ENCODE measurements at places on chromosomes 1 and 21.

- DNase-seq: no peak
Measured at GRCh38 chr1:28058168-28058567, 30.2 kb downstream of the EYA3 start.

DNA sequence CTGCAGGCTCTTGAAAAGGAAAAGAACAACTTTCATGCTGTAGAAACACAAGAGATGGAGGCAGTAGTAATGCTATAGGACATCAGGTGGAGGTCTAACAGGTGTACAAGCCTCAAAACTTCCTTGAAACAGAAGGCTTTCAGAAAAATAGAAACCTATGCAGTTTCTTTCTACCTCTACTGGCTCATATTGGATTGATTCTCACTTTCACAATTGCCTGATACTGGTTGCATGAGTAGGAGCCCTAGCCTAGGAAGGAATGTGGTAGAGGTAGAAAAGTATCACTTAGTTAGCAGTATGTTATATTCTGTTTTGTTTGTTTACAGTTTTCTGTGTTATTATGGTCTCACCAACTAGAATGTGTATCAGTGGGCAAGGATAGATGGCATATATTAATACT lies 175.4 kb upstream of the GORAB start:
- DNase-seq: no peak

DNA sequence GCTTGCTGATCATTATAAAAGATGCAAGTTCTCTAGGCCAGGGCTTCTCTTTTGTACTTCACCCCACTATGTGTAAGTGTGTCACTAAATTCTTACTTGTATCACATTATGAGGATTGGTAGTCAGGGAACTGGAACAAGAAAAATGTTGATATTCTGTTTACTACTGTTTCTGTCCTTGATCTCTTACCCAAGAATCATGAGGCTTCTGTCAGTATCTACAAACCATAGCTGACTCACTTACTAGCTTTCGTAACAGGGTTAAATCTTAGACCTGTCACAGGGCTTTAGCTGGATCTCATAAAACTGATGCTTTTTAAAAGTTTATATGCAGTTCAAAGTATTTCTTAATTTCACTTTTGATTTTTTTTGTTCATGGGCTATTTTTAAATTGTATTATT lies 681.2 kb downstream of the PLPP3 start:
- no peak for DNase-seq

- DNase-seq: no peak
Measured at GRCh38 chr1:4394366-4394765, 260.0 kb upstream of the AJAP1 start.

DNA sequence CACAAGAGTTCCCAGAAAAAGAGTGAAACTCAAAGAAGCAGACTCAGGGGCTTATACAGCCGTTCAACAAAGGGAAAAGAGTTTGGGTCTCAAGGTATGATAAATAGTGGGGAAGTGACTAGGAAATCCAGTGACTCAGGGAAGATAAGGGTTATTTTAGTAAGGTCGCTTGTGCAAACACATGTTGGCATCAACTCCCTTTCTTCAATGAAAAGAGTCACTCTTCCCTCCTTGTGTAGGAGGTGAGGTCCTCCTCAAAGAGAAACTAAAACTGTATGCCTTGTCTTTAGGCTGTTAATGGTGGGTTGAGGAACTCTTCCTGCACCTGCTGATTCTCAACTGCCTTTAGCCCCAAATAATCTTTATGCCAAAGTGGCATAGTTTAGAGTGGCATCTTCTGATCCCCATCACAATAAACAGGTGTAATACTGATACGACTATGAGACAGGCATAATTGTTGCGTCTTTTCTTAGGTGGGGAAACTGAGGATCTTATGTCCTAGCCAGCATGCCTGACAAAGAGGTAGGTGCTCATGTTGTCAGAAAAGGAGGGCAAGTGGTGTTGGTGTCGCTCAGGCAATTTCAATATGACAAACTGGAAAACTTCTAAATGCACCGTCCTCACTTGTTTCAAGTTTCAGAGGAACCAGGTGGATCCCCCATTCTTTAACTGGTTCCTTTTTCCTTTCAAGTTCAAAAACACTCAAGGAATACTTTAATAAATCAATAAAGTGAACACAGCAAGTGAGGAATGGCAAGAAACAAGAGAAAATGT lies 294.1 kb upstream of the RUNX1 start:
- DNase-seq: no peak

DNA sequence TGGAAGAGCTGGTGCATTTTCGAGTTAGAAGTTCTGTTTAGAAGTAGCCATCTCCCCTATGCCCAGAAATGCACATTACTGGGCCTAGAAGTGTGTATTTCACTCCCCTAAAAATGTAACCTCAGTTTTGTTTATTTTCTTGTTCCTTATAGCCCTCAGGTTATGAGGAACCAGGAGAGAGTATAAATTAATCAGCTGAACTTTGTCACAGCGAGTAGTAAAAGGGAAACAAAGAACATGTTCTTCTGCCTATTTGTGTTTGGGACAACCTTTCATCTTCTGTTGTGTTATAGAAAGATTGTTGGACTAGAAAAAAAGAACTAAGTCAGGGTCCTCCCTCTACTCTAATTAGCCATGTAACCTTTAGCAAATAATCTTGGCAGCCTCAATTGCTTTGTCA lies 160.5 kb upstream of the PDE4B start:
- no peak for DNase-seq

DNA sequence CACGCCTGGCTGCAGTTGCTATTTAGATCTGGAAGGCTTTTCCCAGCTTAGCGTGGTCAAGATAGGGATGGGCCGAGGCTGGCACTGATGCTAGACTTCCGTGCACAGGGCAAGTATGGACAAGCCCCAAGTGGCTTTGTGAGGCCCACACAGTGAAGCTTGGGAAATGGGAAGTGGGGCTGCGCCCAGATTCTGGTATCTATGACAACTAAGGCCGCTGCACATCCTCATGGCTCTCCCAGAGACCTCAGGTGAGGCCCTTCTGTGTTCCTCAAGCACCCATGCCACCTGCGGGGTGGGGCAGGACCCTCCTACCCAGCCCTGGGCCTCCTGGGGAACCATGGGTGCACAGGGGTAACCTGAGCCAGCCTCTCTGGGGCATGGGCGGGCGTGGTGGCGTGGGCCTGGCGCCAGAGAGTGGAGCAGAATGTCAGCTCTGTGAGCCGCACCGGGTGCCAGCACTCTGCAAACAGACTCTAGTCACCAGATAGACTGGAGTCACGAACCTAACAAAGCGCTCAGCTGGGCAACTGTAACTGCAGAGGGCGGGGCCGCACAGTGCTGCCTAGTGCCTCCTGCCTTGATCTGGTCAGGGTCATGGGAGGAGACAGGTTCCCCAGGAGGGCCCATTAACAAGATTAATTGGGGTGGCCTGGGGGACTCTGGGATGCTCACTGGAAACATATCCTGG lies 46.4 kb downstream of the ELF3 start:
- no peak for DNase-seq

DNA sequence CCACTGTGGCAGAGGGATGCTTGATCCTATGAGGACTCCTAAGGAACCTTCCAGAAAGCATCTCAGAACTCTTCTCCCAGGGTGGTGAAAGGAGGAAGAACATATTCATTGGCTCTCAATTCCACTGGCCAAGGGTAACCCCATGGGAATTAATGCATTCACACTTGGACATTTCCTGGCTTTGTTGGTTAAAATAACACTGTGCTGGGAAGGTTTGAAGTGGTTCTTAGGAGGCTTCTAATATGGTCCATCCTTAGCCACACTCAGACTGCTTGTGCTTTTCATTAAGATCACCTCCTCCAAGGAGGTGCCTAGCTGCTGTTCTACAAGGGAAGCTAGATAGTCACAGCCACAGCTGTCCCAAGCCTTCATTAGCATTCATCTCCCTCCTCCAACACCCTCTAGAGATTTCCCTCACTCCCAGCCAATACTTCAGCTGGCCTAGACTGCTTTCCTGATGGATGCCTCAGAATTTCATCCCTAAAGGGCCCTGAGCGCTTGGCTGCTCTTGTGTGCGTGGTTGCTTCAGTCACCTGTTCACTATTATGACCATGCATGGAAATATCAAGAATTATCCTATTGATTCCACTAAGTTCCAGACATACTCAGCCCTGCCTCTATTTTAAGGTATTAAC lies 544.4 kb downstream of the PLPP3 start:
- no peak for DNase-seq

GRCh38 chr1:56216218-56216617 lies 363.1 kb downstream of the PLPP3 start:
- DNase-seq: no peak

DNA sequence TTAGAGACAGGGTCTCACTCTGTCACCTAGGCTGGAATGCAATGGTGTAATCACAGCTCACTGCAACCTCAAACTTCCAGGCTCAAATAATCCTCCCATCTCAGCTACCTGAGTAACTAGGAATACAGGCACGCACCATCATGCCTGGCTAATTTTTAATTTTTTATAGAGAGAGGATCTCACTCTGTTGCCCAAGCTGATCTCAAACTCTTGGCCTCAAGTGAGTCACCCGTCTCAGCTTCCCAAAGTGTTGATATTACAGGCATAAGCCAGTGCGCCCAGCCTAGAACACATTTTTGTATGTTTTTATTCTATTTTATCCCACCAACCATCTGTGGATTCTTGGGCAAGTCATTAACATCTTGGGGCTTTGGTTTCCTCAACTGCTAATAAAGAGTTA lies 100.5 kb downstream of the AK5 start:
- no peak for DNase-seq

- DNase-seq: no peak
Measured at GRCh38 chr1:31099293-31100032, 33.9 kb upstream of the PUM1 start.

- no peak for DNase-seq
Measured at GRCh38 chr1:238406098-238406860, 515.6 kb upstream of the ZP4 start.

- no peak for DNase-seq
Measured at GRCh38 chr1:94799206-94799605, 21.0 kb upstream of the SLC44A3 start.

GRCh38 chr1:39141925-39142324 lies 62.6 kb upstream of the MACF1 start:
- DNase-seq: no peak

- DNase-seq: no peak
Measured at GRCh38 chr1:74396462-74396861, 115.9 kb downstream of the LRRC53 start.
